ENCODE measurements at places on chromosomes 12 and 14. TPM values are rescaled to one million over a fixed set of nuclear protein-coding genes. Genes with fewer than 3 reads are reported as not detected.

REM2 gene
- total RNA-seq: 0.14 TPM

CD163 gene
- total RNA-seq: not detected

PKP2 gene
- 0.55 TPM for total RNA-seq

BMAL2 gene
- 21.4 TPM for total RNA-seq

GLI1 gene
- 0.18 TPM for total RNA-seq

CCDC175 gene
- not detected for total RNA-seq

TAS2R31 gene
- total RNA-seq: 2.4 TPM
